ENCODE measurements at places on chromosomes 4 and X. TPM values are rescaled to one million over a fixed set of nuclear protein-coding genes. Genes with fewer than 3 reads are reported as not detected.
A peak's percentile ranks its signal among the peaks of the same experiment; 100 is the strongest.

DNA sequence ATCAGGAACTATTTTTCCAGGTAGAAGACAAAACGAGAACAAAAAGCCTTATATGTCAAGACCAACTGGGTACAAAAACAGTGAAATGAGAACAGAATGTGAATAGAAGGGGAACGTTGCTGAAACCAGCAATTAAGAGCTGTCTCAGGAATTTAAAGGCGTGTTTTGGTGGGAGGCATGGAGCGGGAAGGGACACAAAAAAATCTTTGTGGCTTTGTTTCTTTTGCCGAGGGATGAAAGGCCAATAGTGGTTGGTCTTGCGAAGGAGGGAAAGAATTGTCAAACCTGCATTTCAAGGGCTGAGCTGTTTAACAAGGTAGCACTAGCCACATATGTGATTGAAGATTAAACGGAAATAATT, 103.8 kb downstream of the USP46 start:
- no peak for DNase-seq

The FGFRL1 gene
- total RNA-seq: 16.2 TPM

GRCh38 chrX:68990948-68991347, 162.1 kb downstream of the EFNB1 start:
- no peak for DNase-seq

The SHROOM4 gene
- total RNA-seq: 11.5 TPM

GRCh38 chrX:153913211-153913610, 8.7 kb downstream of the AVPR2 start:
- DNase-seq: no peak

DNA sequence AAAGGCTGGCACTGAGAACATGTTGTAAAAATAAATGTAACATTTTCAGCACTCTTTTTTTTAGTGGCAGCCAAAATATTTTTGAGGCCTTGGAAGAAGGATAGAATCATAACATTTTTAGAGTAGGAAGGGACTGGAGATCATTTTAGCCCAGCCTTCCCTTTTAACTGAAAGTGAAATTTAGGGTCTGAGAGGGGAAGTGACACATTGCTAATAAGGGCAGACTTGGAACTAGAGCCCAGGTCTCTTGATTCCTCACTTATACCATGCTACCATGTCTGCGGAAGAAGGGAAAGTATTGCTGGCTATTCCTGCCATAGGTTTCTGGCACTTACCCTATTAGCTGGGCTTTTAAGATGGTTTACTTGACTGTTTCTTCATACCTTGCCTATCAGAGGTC, 4.8 kb downstream of the WDR44 start:
- DNase-seq: no peak

GRCh38 chr4:87299898-87300297, 22.8 kb downstream of the HSD17B13 start:
- no peak for DNase-seq

DNA sequence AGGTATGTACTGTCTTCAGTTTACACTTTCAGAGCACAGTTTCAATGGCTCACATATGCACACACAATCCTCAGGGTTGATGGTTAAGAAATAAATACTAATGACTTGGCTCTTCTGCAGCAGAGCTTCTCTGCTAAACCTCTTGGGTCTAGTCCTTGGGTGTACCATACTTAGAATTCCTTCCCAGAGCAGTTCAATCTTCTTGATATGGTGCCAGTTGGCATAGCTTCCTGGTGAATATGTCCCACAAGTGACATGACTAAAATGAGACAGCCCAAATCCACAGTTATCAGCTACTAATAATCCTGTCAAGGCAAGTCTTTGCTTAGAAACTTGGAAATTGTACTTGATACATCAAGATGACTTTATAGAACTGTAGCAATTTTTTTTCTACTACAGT, 654.4 kb downstream of the IQCM start:
- DNase-seq: no peak

The CAPN6 gene
- 0.33 TPM for total RNA-seq

The GCNA gene
- total RNA-seq: 1.3 TPM

GRCh38 chrX:20248592-20249192, 18.0 kb downstream of the RPS6KA3 start:
- no peak for DNase-seq

GRCh38 chr4:133865612-133866327, 335.8 kb downstream of the PABPC4L start:
- DNase-seq: no peak

GRCh38 chr4:138014590-138015288, 227.4 kb downstream of the SLC7A11 start:
- DNase-seq: no peak

GRCh38 chr4:34643476-34643875, 1600.8 kb downstream of the ARAP2 start:
- DNase-seq: no peak

DNA sequence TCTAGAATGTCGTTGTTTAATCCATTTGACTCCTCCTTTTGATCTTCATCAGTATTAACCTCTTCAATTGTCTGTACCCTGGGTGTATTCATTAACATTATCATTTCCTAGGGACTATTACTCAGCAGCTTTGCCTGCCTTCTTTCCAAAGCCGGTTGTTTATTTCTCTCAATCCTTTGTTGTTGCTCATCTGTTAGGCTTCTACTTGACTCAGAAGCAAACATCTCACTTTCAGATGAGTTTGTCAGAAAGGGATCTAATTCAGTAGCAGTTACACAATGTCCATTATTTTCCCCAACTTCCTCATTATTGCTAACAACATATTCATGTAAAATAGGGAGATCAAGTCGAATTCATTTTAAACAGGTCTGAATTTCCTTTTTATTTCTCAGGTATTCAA, 22.1 kb upstream of the HSD17B10 start:
- DNase-seq: no peak

DNA sequence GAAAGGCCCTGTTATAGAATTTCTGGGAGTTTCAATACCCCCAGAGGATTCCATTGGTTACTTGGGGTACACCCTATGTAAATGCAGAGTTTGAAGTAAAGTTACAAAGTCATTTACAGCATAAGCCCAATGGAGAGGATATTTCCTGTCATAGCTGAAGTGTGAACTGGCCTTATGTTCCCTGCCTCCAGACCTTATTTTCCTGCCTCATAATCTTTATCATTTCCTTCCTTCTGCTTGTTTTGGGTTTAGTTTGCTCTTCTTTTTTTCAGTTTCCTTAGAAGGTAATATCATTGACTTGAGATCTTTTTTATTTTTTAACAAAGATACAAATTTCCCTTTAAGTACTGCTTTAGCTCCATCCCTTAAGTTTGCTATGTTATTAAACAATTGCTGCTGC, 85.4 kb downstream of the PPEF1 start:
- no peak for DNase-seq

The FRMPD3 gene
- 1.0 TPM for total RNA-seq

The NLGN4X gene
- total RNA-seq: 0.83 TPM

- DNase-seq: peak; percentile 86
These were observed 781 bp upstream of the SPON2 start for GRCh38 chr4:1172971-1173757.

The ZNF141 gene
- total RNA-seq: 17.1 TPM

DNA sequence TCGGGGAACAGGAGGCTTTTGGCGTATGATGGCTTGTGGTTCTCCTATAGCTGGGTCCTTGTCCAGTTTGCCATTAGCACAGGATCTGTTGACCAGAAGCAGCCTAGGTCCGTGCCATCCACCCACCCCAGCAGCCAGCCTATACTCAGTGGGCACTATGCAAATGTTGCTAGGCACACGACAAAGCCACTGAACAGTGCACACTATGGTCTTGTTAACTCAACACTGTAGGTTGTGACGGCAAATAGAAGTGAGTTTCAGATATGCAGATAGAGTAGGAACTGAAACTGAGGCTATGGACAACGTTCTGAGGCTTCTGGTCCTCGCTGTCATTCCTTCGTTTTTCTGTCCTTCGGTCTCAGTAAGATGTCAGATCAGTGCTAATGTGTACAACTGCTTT, 541.3 kb upstream of the TENM3 start:
- DNase-seq: no peak

DNA sequence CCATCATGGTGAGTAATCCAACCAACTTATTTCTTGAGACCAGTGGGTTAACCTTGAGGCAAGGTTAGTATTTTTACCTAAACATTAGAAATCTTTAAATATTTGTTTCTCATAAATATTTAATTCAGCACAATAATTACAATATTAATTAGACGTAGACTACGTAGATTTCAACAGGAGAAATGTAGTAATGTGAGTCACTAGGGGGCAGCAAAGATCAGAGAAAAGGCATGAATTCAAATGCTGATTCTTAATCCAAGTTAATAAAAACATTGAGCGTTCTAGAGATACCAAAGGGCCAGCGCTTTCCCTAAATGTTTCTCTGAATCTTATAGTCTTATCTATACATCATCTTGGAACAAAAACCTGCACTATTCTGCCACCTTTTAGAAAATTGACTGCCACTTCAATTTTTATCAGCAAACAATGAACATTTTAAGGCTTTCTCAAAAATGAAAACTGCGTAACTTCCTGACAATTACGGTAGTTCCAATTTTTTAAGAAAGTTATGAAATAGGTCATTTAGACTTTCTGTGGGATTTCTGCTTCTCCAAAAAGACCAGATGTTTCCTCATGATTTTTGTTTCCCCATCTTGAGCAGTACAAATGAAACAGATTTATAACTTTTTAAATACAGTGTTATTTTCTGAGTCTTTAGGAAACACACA, 180.7 kb downstream of the GASK1B start:
- DNase-seq: no peak

- no peak for DNase-seq
These were observed 313.0 kb downstream of the DCTD start for GRCh38 chr4:182604161-182604622.

DNA sequence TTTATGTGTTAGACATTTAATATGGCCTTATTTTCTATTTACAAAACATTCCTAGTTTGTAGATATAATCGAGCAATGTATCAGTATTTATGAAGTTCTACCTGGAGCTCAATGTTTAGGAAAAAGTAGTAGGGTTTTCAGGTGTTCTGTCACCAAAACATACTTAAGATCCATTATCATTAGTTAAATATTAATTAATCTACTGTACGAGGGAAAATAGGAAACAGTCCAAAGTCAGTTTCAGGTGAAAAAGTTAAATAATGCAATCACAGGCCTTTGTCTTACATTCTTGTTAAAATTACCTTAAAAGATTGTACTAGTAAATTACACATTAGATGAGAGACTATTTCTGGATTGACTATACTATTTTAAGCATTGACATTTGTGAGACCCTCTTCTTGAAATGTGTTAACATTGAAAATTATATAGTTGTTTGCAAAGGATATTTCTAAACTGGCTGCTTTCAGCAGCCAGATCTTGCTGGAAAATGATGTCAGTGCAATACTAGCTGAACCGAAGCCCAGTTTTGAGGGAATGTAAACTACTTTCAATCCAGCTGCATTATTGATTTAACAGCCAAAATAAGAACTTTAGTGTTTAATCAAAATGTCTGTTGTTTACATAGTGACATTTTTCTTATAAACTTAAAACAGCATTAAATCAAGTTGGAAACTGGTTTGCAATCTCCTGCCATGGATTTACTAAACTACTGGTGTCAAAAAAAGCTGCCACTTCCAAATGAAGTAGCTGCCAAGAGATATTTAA, 19.3 kb downstream of the GUCY1B1 start:
- DNase-seq: no peak

GRCh38 chrX:10055430-10055829, 88.3 kb downstream of the CLDN34 start:
- DNase-seq: no peak

The PDE6B gene
- 3.7 TPM for total RNA-seq

DNA sequence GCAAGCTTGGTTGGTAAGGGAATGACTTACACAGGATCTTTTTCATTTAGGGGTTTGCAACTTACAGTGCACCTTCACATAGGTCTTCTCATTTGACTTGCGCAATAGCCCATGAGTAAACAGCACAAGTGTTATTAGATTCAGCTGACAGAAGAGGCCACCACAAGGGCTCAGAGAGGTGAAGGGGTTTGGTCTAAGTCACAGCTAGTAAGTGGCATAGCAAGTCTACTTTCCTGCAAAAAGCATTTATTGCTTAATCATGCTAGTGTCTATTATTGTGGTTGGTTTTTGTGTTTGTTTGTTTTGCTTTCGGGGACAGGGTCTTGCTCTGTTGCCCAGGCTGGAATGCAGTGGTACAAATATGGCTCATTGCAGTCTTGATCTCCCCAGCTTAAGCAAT, 83.3 kb downstream of the SPRY1 start:
- no peak for DNase-seq

The SGMS2 gene
- 52.1 TPM for total RNA-seq

The ARSJ gene
- total RNA-seq: 7.4 TPM

DNA sequence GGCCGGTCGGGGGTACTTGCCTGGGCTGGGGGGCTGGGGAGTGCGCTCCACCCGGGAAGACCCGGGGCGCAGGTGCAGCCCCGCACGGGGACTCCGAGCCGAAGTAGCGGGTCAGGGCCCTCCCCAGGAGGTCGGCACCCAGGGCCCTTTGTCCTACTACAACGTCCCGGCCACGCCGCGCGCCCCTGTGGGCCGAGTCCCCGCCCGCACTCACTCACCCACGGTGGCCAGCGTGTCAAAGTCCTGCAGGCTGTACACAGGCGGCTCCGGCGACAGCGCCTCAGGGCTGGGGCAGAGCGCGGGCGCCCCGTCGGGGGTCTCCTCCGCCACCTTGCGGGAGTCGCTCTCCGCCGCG, 602 bp downstream of the PRKX start:
- no peak for DNase-seq

The RPS6KA3 gene
- 52.3 TPM for total RNA-seq

The COPS4 gene
- total RNA-seq: 36.2 TPM

The NCAPG gene
- total RNA-seq: 0.10 TPM

GRCh38 chr4:5003372-5003857, 15.8 kb downstream of the CYTL1 start:
- DNase-seq: peak; percentile 26

GRCh38 chr4:5816101-5816500, 76.8 kb downstream of the CRMP1 start:
- DNase-seq: peak; percentile 37

- no peak for DNase-seq
These were observed 1039.1 kb upstream of the TENM3 start for GRCh38 chr4:181204109-181204508.

- DNase-seq: peak; percentile 85
These were observed 672 bp downstream of the LONRF3 start for GRCh38 chrX:118974908-118975671.

GRCh38 chrX:102651242-102652011, at the start of gene GPRASP1:
Gene GPRASP1 (plus strand): TSS chrX:102651483. CDS start chrX:102653914, 2,431 bp downstream.
- peak; percentile 86 for DNase-seq

The TAB3 gene
- 18.2 TPM for total RNA-seq

DNA sequence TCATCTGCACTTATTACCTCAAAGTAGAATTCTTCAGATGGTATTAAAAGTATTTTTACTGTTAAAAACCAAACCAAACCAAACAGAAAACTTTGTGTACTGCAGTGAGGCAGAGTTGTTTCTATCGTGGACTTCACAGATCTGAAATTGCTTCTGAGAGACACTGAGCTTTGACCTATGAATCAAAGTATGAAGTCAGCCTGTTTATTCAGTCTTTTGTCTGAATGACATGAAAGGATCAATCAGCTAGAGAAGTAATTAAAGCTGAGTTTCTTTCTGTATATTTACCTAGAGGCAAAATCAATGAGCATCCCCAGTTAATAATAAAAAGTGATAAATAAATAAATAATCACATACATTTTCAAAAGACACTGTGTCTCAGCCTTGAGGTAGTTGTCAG, 2121.0 kb downstream of the PCDH7 start:
- no peak for DNase-seq

The DCAF8L2 gene
- total RNA-seq: not detected

Measured in posterior vena cava (tissue), 2 donors.